IPS DF 19.7 (cell line): ENCODE measurements at places on chromosomes 3 and 15.

DNA sequence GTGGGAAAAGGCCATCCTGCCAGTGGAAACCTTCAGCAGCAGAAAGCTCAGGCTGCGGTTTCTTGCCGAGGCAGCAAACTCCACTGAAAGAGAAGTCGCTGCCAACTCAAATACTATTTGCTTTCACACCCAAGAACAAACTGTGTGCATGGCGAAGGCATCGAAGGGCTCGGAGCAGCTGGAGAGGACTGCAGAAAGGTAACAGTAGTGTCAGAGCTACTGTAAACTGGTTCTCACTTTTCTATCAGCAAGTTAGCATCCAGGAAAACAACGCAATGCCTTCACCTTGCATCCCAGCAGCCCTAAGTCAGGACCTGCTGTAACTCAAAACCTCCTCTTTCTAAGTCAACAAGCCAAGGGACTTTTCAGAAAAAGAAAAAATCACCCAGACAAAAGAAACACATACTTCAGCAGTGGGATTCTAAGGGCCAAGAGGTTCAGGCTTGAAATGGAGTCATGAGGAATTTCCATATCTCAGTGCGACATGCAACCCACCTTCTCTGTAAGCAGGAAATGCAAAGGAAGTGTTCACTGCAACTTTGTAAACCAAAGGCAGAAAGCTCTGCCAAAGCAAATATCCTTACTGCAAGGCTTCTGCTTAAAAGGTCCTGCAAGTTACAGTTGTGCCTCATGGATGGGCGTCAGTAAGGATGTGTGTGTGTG lies 193.5 kb downstream of the FOXP1 start:
- peak; percentile 40 for DNase-seq

DNA sequence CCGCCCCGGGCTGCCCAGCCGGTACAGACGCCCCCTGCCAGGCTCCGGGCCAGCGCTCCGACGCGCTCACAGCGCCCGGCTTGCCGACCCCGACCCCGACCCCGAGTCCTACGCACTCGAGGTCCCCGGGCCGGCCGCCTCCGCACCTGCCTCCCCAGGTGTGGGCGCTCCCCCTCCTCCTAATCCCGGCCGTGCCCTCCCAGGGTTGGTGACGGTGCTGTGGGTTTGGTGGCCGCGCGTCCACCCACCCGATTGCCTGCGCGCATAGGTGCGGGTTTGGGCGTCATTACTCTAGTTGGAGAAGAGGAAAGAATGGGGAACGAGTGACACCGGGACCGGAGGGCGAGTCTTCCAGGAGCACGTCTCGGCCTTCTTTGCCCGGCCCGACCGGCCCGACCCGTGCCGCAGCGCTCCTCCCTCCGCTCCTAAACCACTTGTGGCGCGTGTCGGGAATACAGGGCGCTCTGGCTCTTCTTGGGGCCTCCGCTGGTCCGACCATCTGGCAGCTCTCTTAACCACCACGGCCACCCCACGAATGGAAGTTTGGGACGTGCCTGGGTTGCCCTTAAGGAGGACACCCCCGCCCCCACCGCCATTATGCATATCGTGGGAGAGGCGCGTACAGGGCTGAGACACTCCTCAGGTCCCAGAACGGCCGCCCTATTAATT lies 810 bp upstream of the THRB start:
- no peak for DNase-seq

DNA sequence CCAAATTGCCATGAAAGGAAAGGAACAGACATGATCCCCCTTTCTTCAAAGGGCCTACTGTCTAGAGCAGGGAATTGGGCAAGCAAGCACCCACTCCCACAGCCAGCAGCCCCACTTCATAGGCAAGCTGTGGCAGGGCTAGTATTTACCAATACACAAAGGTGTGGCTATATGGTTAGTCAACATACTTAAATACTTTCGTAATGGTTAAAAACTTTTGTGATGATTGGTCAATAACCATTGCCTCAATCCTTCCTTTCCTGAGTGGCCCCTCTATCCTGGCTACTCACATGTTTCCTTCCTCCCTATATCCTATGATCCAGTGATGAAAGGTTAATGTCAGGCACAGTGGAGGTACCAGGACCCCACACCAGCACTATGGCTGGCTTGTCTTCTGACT lies 30.1 kb upstream of the ARL8B start:
- no peak for DNase-seq

DNA sequence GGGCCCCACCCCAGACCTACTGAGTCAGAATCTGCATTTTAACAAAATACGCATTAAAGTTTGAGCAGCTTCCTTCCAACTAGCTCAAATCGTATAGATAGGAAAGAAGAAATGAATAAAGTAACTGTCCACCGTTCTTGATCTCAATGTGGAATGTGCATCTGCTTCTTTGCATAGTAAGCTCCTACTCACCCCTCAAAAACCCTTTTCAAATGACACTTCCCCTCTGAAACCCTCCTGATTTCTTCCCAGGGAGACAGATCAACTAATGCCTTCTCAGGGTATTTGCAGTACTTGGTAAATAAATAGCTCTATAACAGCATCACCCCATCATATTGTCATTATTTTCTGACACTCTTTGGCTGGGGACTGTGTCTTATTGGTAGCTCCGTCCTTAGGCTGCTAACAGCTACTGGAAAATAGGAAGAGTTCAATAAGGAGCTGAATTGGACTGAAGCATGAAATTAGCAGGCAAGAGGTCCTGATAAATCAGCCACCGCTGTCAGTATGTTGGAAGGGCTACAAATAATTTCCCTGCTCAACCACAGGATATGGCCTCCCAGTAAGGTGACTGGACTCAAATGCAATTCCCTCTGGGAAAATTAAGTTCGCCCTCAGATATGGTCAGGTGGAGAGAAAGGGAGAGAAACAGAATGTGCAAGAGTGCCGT lies 10.2 kb downstream of the OXTR start:
- no peak for DNase-seq

GRCh38 chr15:78761020-78761419 lies 50.2 kb downstream of the ADAMTS7 start:
- no peak for DNase-seq

GRCh38 chr3:128174675-128175590 lies 21.7 kb downstream of the EEFSEC start:
- no peak for DNase-seq

DNA sequence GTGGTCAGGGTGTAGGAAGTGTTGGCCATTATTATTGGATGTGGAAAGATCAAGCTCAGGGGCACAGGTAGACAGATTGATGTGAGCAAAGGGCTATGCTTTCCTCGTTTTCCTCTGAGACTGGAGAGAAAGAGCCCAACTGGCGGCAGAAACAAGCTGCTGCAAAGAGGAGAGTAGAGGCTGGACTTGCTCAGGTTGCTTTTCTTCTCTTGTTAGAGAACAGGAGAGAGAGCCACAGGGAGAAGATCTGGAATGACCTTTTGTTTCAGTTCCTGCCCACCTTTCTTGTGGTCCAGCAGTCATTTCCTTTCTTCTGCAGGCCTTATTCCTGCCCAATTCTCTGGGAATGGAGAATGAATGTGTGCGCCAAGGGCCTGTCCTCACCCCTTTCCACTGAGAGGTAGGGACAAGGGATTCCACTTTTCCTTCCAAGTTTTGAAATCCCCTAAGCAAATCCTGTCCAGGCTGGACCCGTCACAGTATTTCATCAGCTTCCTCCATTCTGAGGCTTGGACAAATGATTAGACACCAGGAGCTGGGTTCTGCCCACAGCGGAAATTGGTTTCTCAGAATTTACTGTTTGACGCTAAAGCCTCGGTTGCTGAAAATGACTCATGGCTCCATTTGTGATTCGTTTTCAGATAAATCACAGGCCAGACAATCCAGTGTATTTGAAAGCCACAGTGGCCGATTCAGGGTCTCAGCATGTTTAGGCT lies 16.1 kb downstream of the ZNF80 start:
- DNase-seq = no peak

- no peak for DNase-seq
These were observed 66.9 kb downstream of the KCNAB1 start for GRCh38 chr3:156187146-156187769.
